Tibial artery (tissue), 4 donors: ENCODE measurements at places on chromosomes 5 and 9.
A peak's percentile ranks its signal among the peaks of the same experiment; 100 is the strongest.

DNA sequence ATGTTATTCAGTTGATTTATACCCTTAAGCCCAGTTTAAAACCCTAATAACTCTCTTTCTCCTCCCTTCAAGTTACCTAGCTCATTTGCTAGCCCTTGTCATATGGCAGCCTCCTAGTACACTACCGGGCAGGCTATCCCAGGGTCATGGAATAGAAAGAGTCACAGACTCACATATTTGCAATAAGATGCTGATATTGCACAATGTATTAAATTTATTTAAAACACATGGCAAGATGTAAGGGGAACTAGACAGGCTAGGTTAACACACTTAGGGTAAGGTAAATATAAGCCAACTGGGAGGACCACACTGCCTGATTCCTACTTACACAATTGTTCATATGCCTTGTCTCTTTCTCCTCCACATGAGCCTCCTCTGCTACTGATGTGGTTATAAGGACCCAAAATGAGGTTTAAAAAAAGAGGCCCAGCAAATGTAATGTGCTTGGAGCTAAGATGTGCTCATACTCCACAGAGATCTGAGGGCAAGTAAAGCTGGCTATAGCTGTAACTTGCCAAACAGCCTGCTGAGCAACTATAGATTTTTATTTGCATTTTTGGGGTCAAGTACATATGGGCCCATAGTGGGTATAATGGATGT, 130.0 kb downstream of the ENC1 start:
- no peak for DNase-seq

DNA sequence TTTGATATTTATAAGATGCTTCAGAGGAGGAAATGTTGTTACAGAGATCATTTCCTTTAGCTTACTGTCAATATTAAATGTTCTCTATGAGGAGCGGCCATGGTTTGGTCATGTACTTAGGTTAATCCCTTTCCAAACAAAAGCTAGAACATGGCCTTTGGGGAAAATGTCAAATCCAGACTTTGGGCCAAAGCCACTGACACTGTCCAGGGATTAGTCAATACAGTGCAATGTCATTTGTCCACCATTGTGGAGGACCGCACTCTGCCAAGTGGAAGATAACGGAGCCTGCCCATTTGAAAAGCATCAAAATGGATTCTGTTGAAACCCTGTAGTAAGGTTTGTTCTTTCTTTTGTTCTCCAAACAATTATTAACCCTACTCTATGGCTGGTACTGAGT, 50.1 kb downstream of the FRMPD1 start:
- no peak for DNase-seq

DNA sequence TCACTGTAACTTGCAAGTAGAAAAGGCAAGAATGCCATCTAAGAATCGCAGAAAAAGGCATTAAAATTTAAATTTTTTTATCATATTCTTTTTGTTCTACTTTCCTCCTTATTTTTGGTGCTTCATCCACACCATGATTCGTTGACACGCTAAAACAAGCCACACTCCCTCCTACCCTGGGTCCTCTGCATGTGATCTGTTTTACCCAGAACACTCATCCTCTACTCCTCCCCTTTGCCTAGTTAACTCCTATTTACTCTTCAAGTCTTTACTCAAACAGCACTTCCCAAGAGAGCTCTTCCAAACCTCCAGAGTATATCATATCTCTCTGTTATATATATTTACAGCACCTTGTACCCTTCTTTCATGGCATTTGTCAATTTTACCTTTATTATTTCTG, 61.4 kb upstream of the SRP19 start:
- DNase-seq: no peak

- DNase-seq: no peak
Measured at GRCh38 chr9:108094676-108094993, 605.1 kb upstream of the KLF4 start.

DNA sequence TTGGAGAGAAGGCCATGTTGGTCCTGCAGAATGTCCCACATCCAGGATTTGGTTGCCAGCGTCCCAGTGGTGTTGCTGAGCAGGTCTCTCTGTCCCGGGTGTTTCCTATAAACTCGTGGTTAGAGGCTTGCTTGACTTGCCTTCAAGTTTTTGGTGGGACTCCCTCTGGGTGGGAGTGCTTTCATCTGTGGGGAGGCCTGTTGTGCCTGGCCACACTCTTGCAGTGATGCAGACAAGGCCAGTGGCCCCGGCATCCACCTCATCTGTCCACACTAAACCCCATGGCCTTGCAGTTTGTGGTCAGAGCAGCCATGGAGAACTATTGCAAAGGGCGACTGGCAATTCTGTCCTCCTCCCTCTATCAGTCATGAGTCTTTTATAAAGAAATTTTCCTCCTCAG, 71.8 kb downstream of the PHF2 start:
- no peak for DNase-seq

- DNase-seq: no peak
Measured at GRCh38 chr9:130327070-130327780, 61.7 kb downstream of the HMCN2 start.

- no peak for DNase-seq
Measured at GRCh38 chr9:124012368-124013301, 1.1 kb downstream of the LHX2 start.

- no peak for DNase-seq
Measured at GRCh38 chr5:127536687-127537086, 19.2 kb downstream of the PRRC1 start.

DNA sequence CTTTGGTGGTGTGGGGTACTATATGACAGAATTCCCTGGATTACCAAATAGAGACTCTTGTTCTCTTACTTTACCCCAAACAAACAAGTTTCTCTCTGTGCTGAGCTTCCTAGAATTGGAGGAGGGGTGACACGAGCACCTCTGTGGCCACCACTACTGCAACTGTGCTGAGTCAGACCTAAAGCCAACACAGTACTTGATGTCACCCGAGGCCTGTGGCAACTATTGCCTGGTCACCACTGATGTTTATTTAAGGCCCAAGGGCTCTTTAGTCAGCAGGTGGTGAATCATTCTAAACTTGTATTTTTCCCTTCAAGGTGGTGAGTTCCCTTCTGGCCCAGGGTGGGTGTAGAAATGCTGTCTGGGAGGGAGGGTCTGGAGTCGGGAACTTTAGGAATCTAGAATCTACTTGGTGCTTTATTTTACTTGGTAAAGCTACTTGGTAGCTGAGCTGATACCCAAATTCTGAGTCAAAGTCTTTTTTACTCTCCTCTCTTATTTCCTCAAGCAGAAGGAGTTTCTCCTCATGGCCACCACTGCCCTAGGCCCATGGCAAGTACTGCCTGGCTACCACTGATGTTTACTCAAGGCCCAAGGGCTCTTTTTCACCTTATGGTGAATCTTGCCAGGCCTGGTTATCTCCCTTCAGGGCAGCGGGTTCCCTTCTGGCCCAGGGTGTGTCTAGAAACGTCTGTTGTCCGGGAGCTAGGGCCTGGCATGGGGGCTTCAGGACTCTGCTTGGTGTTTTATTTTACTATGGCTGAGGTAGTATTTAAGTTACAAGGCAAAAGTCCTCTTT, 9.8 kb downstream of the LURAP1L start:
- DNase-seq: peak; percentile 90

- no peak for DNase-seq
Measured at GRCh38 chr5:132392978-132393825, 23.7 kb downstream of the SLC22A5 start.

DNA sequence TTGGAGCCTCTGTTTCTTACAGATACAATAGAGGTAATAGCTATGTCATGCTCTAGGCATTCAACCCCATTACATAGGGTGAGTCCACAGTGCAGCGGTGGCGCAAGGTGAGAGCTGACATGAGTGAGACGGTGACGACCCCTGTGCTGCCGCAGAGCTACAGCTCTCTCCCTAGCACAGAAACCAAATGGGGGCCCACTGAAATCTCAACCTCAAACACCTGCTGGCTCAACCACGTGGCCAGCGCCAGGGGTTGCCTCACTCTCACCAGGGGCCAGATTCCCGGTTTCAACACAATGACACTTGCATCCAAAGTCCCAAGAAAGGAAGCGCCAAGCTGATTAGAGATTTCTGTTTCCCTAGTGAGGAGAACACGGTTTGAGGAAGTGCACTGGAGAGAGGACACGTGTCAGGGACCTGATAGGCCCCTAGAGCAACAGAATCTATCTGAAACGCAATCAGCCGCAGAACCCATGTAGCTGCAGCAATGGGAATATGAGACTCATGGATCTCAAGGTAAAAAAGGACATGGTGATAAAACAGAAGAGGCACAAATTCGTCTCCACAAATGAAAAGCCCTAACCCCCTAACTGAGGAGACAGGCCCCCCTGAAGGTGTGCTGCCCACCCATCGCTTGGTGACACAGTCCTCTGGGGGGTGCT, 114.3 kb downstream of the CRB2 start:
- DNase-seq: no peak

DNA sequence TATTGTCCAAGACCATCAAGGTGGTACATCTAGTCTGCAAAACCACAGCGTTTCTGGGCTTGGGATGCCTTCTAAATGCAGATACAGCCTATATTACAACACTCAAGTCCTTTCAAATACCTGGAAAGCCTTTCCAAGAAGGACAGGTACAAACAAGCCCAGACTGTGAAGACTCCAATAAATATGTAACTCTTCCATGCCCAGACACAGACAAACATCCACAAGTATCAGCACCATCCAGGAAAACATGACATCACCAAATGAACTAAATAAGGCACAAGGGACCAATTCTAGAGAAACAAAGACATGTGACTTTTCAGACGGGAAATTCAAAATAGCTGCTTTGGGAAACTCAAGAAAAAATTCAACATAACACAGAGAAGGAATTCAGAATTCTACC, 152.7 kb upstream of the POC5 start:
- no peak for DNase-seq

DNA sequence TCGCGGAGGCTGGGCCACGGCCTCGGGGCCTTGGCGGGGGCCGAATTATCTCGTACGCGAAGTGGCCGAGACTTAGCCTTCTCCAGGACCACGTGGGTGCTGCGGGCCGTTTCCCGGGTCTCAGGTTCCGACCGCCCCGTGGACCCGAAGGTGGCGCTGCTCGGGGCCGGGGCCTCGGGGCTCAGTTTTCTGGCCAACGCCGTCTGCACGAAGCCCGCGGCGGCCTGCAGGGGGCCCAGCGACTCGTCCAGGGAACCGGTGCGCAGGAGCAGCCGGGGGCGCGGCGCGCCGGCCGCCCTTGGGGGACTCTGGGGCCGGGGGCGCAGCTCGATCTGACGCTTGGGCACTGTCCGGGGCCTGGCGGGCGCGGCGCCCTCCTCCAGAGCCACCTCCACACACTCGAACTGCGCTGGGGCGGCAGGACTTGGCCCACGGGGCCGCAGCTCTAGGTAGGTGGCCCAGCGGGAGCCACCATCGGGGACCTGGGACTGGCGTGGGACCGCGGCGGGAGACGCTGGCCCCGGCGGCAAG, 716 bp downstream of the PROB1 start:
- DNase-seq: no peak

GRCh38 chr5:149834246-149834855, 104.2 kb downstream of the PPARGC1B start:
- no peak for DNase-seq

DNA sequence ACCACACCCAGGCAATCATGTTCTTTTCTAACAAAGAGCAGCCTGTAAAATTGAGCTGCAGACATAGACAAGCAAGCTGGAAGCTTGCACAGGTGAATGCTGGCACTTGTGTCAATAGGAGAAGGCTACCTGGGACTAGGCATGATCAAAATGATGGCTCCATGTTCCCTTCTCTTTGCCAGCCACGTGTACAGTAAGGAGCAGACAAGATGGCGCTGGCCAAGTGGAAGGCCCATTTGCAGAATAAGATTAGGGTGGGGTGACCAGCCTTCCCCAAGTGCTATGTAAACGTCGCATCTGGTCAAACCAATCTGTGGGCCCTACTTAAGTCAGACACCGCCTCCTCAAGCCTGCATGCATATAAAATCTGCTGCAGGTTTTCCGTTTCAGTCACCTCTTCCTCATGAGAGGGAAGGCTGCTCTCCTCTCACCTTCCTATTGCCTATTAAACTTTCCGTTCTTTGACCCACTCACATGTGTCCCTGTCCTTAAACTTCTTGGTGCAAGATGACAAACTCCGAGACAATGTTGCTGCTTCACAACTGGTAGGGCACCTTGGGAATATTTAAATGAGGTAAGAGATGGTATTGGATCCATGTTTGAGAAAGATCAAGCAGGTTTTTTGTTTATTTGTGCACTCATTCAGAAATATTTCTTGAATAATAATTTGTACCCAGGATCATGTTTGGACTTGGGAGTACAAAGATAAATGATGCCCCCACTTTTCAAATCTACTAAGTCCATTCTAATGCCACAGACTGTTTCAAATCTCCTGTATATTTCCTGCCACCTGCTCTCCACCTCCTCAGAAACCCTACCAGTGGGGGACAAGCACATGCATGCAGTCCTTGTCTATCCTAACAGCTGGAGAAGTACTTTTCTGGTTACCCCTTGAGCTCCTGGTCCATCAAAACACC, 30.7 kb upstream of the TGFBR1 start:
- DNase-seq: no peak

DNA sequence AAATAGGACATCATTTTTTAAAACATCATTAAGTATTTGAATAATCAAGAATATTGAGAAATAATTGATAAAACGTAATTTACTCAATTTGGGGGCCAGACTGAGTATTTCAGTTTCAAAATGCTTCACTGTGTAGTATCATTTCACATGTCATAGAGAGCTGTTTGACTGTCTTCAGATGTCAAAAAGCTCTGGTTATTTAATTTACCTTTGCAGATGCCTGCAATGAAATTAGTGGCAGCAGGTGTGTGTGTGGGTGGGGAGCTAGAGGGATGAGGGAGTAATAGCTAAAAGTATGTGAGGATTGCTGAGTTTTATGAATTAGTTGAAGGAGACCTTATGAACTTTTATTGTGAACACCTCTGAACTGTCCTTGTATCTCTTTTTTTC, 567.2 kb upstream of the MEF2C start:
- DNase-seq: no peak

DNA sequence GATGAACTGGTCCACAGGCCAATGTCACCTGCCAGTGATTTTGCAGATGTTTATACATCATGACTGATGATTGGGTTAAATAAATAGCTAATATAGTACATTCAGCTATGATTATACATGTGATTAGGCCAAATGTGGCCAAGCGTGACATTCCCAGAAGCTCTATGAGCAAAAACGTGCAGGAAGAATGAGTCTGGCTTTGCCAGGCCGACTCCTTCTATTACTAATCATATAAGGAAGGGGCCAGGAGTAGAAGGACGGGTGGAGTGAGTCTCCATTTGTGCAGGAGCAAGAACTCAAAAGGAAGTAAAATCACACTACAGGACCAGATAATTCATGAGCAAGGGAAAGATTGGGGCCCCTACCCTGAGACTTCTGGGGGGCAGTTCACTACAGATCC, 178.2 kb downstream of the ROR2 start:
- no peak for DNase-seq

GRCh38 chr9:126419475-126419874, 92.8 kb downstream of the MVB12B start:
- DNase-seq: no peak

DNA sequence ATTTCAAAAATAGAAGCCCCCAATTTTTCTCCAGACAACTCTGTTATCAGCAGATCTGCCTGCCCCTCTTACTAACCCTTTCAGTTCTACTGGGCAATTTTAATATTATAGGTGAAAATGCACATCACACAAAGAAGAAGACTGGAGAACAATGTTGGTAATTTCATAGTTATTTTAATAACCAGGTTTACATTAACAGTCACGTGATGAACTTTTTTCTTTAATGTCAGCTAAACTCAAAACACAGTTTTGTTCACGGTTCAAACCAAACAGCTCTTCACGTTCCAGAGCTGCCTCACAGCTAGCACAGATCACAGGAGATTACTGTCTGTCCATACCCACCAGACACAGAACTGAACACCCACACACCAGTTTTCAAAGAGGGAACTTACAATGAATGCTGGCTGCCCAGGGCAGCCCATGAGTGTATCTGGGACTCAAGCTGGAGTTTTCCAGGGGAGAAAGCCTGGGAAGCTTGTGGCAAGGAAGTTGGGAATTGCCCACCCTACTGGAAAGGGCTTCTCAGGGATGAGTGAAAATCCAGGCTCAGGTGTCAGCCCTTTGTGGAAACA, 119.1 kb downstream of the DPYSL3 start:
- no peak for DNase-seq
